DMS153 (cell line): ENCODE measurements at places on chromosomes 1 and 21.
A peak's percentile ranks its signal among the peaks of the same experiment; 100 is the strongest.

DNA sequence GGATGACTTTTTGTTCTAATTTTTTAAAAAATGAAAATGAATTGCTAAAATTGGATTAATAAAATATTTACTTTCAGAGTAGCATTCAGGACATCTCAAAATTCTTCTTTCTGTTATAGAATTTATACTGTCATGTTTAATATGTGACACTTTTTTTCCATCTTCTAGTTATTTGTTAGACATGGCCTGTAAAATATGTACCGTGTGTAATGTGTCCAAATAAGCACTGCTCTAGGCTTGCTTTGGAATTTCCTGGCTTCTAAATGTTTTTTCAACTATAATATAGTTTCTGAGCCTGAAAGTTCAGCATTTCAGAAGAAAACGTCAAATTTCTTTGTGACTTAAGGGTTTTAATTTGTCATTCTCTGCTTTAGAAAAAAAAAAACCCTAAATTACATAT is 243.6 kb downstream of the DNM3 start:
- no peak for DNase-seq

GRCh38 chr1:24987875-24988557 is 57.9 kb upstream of the RUNX3 start:
- DNase-seq, result no peak

DNA sequence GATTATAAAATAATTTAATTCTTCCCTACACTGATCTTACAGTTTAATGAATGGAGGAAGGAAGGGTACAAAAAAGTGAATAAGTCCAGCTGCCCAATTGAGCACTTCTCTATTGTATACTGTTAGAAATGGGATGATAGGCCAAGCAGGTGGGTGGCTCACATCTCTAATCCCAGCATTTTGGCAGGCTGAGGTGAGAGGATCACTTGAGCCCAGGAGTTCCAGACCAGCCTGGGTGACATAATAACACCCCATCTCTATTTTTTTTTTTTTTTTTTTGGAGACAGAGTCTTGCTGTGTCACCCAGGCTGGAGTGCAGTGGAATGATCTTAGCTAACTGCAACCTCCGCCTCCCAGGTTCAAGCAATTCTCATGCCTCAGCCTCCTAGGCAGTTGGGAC is 57.5 kb downstream of the ATP2B4 start:
- DNase-seq, result no peak

DNA sequence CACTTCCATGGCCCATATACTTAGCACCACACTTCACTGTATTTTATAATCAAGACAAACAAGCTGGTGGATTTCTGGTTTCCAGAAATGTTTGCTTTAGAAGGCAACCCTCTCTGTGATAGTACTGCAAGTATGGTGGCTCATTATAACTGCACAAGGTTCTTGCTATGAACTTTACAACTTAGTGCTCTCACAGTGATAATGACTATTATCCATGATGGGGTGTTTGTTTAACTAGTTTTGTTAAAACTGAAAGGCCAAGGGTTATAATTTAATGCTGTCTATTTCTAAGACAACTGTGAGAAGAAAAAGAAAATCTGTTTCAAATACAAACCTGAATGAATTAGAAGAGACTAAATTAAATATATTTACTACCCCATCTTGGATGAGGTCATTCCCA is 903.2 kb downstream of the ADGRL2 start:
- no peak for DNase-seq

GRCh38 chr1:221887758-221888157 is 145.9 kb upstream of the DUSP10 start:
- no peak for DNase-seq

DNA sequence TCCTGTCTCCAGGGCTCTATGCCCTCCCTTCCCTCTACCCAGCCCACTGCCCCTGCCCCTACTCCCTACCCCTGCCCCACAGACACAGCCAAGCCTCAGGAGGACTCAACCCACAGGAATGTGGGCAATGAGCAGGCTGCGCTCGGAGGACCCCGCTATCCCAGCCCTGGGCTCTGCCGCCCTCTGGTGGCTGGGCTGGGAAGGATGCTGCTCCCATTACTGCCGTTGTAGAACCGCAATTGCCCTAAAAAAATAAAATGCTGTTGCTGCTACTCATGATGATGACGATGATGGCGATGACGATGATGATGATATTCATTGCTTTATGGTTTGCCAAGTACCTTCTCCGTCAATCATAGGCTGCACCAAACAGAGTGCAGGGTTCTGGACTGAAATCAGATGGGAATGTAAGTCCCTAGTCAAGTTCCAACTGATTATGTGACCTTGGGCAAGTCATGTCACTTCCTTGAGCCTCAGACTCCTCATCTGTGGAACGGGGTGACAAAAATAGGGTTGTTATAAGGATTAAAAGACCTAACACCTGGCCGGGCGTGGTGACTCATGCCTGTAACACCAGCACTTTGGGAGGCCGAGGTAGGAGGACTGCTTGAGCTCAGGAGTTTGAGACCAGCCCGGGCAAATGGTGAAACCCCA is 24.6 kb downstream of the ARHGEF19 start:
- DNase-seq, result peak; percentile 18
